CD4-positive, alpha-beta T cell treated with Interferon alpha-2 for 1 hour (primary cell): ENCODE measurements at places on chromosomes 13 and 19.

DNA sequence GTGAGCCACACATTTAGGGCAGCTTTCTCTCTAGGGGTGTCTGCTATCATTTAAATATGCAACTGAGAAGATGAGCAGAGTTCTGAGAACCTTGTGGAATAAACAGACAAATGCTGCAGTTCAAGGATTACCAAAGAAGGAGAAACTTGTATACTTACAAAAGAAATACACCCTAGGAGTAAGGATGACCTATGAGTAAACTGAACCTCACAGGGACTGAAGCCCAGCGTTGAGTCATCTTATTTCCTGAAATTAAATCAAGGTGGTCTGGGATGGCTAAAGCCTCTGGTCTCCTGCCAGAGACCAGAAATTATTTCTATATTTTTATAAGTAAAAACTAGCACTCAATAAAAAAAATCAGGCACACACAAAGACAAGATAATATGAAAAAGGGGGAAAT lies 40.1 kb downstream of the FAM216B start:
- no peak for DNase-seq

GRCh38 chr13:106186366-106187030 lies 349.0 kb downstream of the EFNB2 start:
- DNase-seq = no peak

DNA sequence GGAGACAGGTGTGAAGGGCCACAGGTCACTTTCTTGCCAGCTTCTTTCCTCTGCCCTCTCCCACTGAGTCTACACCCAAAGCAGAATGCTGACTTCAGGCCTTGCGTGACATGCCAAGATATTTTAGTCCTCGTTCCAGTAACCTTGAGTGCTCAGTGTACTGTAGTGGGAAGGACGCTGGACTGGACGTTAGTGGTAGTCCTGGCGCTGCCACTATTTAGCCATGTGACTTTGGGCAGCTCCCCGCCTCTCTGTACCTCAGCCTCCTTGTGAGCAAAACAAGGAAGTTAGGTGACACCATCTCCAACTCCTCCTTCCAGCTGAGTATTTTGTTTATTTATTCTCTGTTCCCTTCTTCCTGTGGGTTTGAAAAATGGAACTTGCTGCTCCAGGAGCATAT lies 86.1 kb downstream of the FRY start:
- peak; percentile 7 for DNase-seq

- DNase-seq = no peak
These were observed 963.4 kb downstream of the PCDH9 start for GRCh38 chr13:66266761-66267160.

DNA sequence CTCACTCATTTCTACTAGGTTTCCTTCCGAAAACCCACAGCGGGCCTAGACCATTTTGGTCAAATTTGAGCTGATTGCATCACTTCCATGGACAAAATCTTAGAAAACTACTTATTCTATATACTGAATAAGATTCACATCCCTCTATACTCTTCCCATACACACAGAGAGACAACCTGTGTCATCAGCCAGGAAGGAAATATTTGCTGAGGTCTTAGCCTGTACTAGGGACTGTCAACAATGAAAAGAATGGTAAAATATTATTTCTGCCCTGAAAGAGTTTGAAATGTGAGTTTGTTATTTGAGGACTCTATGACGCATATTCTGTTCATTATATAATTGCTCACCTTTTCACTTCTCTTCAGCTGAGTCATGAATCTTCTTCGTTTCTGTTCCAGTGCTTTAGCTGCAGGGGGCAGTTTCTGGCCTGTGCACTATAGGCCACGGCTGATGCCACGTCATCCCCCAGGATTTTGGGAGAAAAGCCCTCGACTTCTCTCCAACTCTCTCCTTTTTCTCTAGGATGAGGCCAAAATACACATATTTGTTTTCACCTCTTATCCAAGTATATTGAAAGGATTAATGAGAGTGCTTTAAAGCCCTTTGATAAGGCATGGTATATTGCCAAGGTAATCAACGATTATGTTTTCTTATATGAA lies 47.7 kb downstream of the GSX1 start:
- no peak for DNase-seq

- no peak for DNase-seq
These were observed 423.0 kb downstream of the DCT start for GRCh38 chr13:94056362-94056990.

- DNase-seq = no peak
These were observed 77.0 kb upstream of the PEG3 start for GRCh38 chr19:56917529-56917928.

DNA sequence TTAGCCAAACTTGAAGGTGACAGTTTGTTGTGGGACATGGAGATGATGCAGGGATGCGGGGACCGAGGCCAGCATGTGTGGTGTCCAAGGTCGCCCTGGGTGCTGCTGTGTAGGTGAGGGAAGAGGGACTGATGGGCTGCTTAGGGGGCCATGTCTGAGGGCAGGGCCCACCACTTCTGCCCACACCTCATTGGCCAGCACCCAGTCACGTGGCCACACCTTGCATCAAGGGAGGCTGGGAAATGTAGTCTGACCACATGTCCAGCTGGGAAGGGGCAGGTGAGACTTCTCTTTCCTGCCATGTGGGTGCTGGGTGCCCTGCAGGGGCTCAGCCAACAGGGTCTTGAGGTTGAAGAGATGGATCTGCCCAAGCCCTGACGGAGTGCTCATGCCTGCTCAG lies 88.9 kb downstream of the KDM4B start:
- DNase-seq = no peak

DNA sequence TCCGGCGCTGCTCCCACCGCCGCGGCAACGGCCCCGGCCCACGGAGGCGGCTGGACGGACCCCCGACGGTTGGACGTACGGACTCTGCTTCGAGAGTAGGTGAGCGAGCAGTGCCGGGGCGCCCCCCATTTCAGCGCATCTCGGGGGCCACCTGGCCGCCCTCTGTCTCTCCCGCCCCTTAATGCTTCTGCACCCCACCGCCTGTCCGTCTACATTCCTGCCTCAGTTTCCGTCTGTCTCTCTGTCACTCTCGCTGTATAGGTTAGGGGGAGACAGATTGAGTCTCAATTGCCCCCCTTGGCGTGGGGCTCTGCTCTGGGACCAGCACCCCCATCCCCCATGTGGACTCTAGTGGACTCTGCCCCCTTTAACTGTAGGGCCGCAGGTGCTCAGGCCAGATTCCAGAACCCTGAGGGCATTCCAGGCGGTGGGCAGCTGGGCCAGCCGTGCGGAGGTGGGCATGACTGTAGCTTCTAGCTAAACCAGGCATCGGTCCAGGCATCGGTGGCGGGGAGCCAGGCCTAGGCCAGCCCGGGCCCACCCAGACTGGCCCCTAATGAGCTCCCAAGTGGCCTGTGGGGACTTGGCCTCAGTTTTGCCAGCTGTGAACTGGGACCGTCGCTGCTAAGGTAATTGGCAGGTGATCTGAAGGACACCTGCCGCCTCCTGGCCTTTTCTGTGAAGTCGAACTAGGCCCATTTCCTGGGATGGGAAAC lies 373 bp downstream of the TNFAIP8L1 start:
- DNase-seq = no peak

DNA sequence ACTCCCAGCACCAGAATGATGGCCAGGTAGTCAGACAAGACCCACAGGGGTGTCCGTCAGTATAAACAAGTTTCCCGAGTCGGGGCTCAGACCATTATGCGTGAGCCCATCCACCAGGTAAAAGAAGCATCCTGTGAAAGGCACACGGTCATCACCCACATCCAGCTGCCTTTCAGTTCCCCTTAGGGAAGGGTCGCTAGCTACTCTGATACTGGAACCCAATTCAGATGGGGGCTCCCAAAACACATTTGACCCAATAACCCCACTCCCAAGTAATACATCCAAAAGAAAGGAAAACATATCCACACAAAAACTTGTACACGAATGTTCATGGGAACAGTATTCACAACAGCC lies 66.8 kb downstream of the STK24 start:
- no peak for DNase-seq

- DNase-seq = no peak
These were observed 21.5 kb upstream of the FOSB start for GRCh38 chr19:45446295-45446694.

- DNase-seq = no peak
These were observed 68.9 kb downstream of the GADD45B start for GRCh38 chr19:2544576-2545415.

GRCh38 chr13:34567597-34567996 lies 374.5 kb upstream of the NBEA start:
- no peak for DNase-seq

DNA sequence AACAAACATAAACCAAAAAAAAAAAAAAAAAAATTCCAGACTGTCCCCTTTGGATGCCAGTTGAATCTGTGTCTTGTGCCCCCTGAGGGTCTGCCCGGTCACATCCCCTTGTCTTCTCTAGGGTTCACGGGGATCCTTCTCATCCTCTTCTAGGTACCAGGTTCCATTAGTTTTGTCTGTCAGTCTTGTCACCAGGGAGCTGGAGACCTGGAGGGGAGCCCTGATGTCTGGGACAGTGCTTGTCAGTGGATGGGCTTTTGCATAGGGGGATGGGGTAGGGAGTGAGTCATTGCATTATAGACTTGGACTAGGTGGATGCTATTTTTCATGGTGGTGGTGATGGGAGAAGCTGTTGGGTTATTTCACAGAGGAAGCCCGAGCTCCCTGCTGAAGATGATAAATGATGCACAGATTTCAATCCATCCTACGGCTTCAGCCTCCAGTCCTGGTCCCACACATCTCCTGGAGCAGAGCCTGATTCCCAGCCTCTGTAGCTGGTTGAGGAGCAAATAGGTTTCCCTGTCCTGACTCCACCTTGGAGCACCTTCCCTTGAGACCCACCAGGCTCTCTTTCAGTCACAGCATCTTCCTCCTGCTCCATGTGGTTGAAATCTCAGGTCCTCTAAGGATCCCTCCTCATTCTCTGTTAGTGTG lies 26.0 kb downstream of the WTIP start:
- DNase-seq = no peak

DNA sequence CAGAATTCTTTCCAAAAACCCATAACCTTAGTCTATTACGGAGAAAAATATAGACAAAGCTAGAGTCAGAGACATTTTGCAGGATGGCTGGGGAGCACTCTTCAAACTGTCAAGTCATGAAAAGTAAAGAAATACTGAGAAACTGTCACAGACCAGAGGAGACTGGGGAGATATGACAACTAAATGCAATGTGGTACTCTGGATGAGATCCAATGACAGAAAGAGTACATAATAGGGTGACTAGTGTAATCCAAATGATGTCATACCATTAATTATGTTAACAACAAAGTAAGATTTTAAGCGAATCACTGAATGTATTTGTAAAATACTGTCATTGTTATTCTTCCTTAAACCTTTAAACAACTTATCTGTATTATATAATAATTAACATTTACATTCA lies 393.8 kb downstream of the LIG4 start:
- DNase-seq = no peak

DNA sequence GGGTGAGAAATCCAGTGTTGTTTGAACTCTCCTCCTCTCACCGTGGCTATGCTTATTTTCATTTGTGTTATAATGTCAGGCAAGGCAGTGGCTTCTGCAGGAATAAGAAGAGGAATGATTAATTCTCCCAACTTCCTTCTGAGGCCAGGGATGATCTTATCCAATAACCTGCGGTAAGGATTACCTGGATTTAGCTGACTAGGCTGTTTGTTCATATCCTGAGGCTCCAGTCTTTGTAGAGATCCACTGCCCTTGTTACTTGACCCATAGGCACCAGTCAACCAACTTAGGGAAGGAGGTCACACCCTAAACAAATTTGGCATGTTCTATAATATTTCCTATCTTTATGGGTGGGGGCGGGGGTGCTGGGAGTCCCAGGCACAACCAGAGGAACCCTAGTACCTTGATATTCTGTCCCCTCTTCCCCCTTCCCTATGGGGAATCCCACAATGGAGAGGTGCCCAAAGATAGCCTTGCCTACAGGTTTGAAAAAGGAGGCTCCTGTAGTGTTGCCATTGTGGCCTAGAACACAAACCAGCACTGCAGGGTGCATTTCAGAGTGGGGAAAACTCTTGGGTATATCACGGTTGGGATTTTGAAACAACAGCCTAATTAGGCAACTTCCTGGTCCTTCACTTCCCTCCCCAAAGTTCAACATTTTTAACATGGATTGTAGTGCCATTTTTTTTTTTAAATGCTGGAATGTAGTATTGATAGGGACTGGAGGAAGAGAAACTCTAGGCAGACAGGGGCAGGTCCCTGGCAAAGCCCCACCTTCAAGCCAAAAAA lies 977.5 kb upstream of the SPRY2 start:
- no peak for DNase-seq

DNA sequence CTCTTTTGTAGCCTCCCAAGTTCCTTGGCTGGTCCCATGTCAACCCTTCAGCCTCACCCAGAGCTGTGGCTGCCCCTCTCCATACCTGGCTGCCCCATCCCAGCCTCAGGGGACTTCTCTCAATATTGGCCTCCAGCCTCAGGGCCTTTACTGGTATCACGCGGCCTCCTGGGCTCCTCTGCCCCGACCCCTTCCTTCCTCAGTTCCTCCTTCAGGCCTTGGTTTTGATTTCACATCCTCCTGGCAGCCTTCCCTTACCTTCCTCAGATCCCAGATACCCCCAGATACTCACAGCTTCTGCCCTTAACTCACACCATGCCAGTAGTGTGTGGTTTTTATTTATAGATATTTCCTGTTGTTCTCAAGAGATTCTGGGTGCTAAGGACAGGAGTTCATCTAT lies 12.8 kb upstream of the SCN1B start:
- DNase-seq = no peak

- no peak for DNase-seq
These were observed 492.4 kb downstream of the EFNB2 start for GRCh38 chr13:106042996-106043581.

DNA sequence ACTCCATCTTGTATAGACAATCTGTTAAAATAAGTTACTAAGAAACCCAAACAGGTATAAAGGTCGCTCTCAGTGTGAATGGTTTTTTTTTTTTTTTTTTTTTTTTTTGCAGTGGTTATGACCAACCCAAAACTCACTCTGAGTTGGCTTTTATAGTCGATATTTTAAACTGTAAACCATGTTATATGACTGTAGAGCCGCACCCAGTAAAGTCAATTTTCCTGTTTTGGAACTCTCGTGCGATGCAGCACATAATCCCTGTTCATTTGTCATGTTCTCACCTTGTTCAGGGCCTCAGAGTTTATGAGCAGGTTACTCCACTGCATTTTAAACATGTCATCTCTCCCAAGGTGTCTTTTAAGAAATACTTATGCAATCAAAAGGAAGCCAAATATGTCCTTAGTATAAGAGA lies 112.5 kb downstream of the KLF5 start:
- DNase-seq = no peak

GRCh38 chr13:112113348-112113747 lies 46.4 kb downstream of the SOX1 start:
- DNase-seq = no peak

DNA sequence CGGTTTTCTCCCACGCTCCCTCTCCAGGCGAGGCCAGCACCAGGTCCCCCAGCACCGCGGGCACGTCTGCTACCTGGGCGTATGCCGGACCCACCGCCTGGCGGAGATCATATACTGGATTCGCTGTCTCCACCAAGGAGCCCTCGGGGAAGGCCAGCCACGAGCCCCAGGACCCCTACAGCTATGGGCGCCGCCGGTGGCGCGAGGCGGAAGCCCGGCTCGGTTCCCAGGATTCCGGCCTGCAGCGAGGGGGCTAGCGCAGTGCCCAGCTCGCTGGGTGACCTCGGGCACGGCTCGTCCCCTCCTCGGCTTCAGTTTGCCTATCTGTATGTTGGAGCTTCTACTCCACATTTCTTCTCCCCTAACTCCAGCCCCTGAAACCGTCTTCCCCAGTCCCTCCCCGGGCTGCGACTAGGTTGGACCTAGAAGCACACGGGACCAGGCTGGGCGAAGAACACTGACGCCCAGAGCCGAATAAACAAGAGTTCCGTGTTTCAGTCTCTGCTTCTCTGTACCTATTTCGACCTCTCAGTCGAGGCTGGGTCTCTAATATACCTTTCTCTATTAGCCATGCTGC lies 749 bp upstream of the CPT1C start:
- DNase-seq = no peak
